ENCODE measurements at places on chromosomes 1 and 21.

- no peak for DNase-seq
These were observed 8.9 kb downstream of the LSS start for GRCh38 chr21:46219591-46220239.

DNA sequence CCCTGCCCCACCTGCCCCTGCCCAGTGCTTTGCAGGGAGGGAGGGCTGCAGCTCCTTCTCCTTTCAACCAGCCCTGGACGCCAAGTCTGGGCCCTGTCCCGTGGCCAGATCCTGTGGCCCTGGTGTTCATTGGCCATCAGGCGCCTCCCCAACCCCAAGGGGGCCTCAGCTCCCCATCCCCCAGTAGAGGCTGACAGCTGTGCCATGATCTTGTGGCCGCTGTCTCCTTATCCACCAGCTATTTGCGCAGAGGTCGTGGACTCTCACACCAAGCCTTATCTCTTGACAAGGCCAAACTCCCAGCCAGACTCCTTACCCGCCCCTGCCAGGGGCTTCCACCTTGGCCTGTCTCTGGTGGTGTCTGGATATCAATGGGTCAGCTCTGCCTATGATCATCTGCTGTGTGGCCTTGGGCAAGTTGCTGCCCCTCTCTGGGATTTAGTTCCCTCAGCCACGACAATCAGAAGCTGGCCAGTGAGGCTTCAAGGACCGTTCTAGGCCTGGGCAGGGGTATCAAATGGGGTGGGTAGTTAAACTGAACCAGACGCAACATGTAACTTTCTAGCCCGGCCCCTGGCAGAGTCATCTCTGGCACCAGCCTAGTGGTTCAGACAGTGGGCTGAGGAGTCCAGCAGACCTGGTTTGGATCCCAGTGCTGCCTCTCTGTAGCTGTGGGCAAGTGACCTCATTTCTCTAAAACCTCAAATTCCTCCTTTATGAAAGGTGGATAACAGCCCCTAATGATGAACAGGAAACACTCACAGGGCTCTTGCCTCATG lies 3.3 kb upstream of the COL8A2 start:
- DNase-seq, result peak; percentile 67

DNA sequence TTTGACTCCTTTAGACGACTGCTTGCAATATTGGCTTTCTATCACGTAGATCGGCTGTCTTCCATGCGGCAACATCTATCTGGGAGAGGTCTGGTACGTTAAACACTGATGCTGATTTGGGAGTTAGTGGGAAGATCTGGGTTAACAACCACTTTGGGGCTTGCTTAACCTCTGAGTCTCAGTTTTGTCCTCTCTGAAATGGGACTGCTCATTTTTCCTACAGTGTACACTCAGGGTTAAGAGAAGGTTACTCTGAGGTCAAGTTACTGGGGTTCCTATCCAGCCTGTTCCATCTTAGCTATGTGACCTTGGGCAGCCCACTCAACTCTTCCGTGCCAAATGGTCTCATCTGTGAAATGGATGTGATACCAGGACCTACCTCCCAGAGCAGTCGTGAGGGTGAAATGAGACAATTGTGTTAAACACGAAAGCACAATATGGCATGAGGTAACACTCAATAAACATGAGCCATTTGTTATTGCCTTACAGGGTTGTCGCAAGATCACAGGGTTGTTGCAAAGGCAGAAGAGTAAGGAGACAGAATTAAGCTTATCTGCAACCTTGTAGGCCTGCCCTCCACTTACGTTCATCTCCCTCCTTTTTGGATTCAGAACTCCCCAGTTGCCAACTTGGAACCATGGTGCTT lies 5.6 kb downstream of the ABCA4 start:
- no peak for DNase-seq

- peak; percentile 40 for DNase-seq
These were observed 181.9 kb downstream of the ZSCAN20 start for GRCh38 chr1:33654267-33654834.

GRCh38 chr1:223731133-223731770 lies 18.9 kb downstream of the CAPN2 start:
- DNase-seq, result peak; percentile 79

DNA sequence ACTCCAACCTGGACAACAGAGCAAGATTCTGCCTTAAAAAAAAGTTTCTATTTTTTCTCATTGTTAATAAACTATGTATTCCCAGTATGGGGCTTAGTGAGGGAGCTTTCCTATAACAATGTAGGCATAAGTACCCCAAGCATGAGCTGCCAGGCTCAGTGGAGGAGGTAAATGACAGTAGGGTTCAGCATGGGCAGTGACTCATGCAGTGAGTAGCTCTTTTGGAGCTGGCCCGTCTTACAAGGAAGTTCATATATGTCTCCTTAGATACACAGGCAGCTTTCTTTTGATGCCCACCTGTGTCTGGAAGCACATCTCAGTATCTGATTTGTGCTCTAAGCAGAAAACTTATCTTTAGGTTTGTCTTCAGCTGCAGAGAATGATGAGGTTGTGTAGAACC lies 57.9 kb downstream of the ZNF678 start:
- DNase-seq, result no peak

- no peak for DNase-seq
These were observed 87.0 kb downstream of the SYT14 start for GRCh38 chr1:210024996-210025395.

DNA sequence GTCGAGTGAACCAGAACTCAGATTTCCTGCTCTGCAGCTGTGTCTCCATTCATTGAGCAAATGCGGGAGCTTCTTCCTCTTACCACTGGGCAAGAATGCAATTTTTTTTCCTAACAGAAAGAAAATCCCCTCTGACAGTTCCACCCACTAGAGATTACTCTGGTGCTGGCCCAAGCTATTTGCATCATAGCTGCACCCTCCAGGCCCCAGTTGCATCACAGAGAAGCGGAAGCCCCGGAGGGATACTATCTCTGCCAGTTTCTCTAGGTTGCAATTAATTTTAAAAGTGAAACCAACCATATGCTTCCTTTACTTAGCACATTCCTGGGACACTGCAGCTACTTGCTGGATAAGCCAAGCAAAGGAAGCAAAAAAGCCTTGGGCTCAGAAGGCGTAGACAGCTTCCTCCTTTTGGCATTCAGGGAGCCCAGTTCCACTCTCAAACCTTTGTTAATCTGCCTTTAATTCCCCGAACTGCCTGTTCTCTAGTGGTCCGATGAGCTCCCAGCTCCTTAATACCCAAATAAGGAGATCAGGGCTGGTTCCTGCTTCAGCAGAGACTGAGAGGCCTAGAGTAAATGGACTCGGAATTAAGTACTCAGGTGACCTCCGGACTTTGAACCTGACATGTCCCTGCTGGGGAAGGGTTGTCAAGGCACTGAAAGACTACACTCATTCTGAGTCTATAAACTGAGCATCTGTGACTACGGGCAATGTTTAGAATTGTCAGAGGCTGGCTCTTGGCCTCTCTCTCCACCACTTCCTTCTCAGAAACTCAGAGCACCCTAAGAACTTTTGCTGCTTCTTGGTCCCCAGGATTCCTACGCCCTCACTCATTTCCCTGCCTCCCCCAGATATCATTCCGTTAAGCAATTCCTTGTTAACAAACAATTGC lies 72.5 kb upstream of the TNFSF18 start:
- DNase-seq, result peak; percentile 80

DNA sequence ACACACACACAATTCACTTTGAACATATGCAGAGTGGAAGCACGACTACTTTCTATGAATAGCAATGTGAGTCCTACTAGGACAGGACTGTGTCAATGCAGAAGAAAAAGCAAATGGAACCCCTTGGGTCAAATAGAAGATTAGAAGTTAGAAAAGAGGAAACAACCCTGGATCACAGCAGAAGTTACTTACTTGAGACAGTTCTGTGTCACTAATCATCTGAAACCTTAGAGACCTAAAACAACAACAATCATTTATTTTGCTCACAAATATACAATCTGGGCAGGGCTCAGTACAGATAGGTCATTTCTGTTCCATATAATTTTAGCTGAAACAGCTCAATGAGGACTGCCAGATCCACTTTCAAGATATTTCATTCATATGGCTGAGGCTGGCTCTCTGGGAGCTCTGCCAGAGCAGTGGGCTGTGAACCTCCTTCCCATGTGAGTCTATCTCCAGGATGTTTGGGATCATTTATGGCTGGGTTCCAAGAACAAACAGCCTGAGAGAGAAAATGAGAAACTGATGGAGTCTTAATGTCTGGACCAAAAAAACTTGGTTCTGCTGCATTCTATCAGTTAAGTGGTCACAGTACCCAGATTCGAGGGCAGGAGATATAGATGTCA lies 42.5 kb upstream of the IL10 start:
- peak; percentile 86 for DNase-seq

- no peak for DNase-seq
These were observed 893 bp upstream of the CFAP45 start for GRCh38 chr1:159900755-159901360.

- DNase-seq, result no peak
These were observed 52.9 kb downstream of the LRRIQ3 start for GRCh38 chr1:74145086-74145485.

Data from fibroblast of skin of right biceps (primary cell).